ENCODE measurements at places on chromosomes 2 and 18.

GRCh38 chr18:27604583-27604982 is 419.5 kb upstream of the CHST9 start:
- no peak for DNase-seq

- DNase-seq = no peak
Observed at GRCh38 chr18:12463191-12463590, 55.5 kb downstream of the PRELID3A start.

GRCh38 chr2:129006135-129006886 is 687.6 kb upstream of the HS6ST1 start:
- no peak for DNase-seq

DNA sequence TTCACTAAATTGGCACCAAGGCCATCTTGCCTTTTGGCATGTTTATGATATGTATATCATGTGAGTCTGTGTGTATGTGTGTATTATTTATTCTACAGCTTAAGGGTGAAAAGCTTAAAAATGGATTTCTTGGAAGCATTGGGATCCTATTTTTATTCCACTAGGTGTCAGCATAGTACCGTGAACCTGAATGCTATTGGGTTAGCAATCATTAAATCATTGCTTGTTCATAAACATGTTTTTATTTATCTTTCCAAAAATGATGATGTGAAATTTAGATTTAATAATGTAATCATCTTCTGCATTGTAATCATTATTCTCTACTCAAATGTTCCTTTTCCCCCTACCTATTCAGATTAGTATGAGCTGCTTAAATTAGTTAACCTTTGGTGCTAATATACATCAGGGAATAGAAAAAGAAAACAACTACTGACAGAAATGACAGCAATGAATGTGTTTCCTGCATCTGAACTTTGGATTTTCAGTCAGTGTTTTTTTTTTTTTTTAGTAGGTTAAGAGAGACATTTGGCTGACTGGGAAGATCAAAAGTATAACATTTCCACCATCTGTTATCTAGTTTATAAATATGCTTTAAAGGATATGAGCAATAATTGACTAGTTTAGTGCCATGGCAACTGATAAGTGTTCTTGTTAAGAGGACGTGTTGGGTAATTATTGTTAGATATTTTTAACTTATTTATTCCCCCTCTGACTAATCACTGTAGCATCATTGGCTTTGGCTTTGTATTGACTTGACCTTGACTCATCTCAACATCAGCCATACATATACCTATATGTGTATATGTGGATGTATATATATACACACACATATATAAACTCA is 14.1 kb upstream of the ZSWIM2 start:
- DNase-seq = no peak

- DNase-seq = no peak
Observed at GRCh38 chr2:143501106-143501676, 372.0 kb downstream of the ARHGAP15 start.

- DNase-seq = no peak
Observed at GRCh38 chr18:13392899-13393298, 174.3 kb downstream of the LDLRAD4 start.

GRCh38 chr2:129923265-129924091 is 56.0 kb upstream of the RAB6C start:
- no peak for DNase-seq

- no peak for DNase-seq
Observed at GRCh38 chr2:86372641-86373502, 35.4 kb upstream of the REEP1 start.

GRCh38 chr2:1553671-1554295 is 140.5 kb downstream of the TPO start:
- DNase-seq = no peak

DNA sequence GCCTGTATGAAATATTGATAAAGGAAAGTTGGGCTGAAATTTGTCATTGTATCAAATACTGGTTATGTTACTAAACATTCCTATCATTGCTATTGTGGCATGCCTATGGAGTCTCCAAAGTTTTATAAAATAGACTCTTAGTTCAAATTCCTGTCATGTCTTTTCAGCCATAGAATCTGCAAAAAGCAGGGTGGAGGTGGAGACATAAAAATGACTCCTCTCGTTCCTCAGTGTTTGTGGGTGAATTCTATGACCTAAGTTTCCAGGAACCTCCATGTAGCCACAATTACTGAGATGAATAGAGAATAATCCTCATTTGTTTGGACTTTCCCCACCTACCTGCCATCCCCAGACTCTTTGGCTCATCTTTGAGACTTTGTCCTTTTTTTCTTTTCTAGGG is 326.3 kb upstream of the ETAA1 start:
- DNase-seq = no peak

DNA sequence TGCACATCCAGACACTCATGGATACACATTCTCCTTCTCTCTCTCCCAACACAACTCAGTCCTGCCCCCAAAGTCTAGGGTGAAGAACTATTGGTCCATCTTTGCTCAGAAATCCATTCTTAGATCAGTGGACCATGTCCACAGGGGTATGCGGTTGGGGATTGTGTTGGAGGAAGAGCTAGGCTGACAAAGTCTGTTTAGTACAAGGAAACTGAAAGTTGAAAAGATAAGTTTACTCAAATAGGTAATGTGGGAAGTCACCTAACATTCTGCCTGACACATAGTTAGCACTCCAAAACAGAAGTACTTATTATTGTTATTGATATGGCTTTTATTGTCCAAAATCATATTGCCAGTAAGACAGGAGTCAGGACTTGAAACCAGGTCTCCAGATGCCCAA is 55.9 kb downstream of the ALK start:
- DNase-seq = no peak

DNA sequence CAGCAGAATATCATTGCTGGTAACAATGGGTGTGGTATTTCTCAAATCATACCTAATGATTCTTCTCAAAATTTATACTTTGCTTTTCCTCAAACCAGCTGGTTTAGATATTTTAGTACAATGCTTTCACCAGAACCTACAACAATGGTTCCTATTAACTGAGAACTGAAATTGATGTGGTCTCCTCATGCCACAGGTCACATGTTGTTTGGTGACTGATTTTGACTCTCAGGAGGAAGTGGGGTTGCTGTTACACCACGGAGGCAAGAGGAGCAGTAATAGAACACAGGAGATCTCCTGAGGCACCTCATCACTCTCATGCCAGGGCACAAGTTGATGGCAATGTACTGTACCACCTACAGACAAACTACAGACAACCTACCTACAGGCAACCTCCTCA is 3.0 kb upstream of the CEP68 start:
- no peak for DNase-seq

DNA sequence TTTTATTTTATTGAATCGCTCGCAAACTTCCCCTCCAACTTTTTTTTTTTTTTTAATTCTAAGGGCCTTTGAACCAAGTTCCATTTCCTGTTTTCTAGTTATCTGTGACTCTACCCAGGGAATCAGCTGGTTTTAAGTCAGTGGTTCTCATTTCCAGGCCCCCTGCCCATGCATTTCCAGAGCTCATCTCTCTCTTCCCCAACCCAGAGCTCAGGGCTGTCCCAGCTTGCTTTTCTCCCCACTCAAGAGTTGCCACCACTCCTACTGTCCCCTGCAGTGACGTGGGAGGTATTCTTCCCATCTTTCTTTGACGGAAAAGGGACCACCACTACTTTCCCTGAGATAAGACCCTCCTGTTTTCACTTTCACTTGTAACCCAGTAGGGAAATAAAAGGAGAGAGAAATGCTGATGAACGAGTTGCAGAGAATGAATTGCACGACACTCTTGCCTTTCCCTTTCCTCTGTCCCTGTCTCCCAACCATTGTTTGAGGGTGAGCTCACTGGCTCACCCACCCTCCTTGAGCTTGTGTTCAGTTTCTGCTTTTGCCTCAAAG is 42.1 kb downstream of the TET3 start:
- no peak for DNase-seq

- no peak for DNase-seq
Observed at GRCh38 chr18:8091035-8091434, 518.2 kb upstream of the RAB12 start.

DNA sequence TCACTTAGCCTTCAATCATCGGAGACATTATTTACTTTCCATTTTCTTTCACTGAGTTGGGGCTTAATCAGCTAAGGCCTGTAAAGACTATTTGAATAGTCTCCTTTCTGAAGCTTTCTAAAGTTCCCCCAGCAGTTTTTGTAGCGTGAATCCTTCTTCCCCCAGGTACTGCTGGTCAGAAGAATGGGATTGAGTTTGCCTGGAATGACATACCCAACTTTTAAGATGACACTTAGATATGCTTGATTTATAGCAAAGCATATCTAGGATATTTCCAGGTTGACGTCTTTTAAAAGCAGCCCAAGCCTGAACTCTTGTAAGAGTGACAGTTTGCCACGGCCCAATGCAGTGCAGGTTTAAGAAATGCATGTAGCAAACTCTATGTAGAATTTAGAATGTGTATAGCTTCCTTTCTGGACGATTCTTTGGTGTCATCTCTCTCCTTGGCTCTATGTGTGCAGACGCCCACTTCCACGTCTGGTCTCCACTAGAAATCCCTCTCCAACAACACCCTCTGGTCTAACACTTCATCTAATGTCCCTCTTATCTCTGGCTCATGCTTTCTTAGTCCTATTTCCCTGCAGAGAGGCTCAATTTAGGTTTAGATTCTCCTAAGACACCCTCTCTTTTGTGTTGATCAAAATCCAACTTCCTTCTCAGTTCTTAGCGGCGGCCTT is 175.0 kb upstream of the CYRIA start:
- DNase-seq = no peak

- no peak for DNase-seq
Observed at GRCh38 chr2:12044857-12045256, 298.4 kb downstream of the LPIN1 start.

- no peak for DNase-seq
Observed at GRCh38 chr2:61196671-61197070, 34.7 kb downstream of the C2orf74 start.

DNA sequence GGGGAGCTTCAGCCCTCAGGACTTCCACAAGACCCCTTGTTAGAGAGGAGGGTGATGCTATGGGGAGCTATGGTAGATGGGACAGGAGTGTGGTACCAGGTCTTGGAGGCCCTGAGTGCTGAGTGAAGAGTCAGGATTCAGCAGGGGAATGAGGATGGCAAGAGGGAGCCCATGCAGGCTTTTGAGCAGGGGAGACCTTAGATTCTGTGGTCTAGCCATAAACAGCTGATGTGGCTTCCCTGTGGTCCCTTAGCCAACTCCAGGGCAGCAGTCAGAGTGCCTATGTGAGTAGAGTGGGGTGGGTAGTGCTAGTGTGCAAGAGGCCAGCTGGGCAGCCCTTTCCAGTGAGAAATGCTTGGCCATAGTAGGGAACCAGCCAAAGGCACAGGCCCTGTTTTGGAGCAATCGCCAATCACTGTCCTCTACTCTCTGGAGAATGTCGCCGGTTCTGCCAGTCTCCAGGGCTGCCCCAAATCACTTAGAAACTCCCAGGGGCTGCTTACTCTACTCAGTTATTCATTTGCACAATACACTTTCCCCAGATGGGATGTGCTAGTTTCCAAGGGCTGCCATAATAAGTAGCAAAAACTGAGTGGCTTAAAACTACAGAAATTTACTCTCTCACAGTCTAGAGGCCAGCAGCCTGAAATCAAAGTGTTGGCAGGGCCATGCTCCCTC is 310.5 kb downstream of the SMAD2 start:
- DNase-seq = no peak

DNA sequence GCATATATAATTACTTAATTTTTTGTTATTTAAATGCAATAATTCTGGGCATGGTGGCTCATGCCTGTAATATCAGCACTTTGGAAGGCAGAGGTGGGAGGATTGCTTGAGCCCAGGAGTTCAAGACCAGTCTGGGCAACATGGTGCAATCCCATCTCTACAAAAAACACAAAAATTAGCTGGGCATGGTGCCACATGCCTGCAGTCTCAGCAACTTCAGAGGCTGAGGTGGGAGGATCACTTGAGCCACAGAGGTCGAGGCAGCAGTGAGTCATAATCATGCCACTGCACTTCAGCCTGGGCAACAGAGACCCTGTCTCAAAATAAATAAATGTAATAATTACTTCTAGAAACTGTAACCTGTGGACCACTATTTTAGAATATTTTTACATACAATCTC is 21.5 kb upstream of the TMEM87B start:
- DNase-seq = no peak

GRCh38 chr2:106269591-106270291 is 75.6 kb upstream of the UXS1 start:
- peak; percentile 26 for DNase-seq

DNA sequence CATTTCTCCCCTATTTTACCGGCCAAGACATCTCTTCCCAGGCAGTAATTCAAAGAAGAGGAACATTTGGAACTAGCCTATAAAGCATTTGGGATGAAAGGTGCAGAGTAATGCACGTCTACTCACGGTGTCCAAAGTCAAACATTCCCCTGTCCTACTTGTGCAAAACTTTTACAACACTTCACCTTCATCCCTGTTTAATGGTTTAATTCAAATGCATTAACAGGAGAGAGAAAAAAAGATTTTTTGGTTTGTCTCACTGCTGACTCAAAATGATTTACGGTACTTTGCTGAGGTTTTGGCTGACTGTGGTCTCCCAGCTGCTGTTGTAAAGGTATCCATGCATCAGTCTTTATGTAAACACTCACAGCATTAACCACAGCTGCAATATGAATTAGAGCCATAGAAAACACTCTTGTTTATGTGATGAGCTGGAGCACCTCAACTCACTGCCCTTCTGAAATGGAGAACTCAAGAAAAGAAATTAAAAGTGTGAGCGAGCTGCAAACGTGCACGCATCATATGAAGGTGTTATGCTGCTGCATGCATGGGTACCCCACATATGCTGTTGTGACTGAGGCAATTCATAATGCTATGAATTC is 220.5 kb downstream of the PIEZO2 start:
- DNase-seq = no peak

DNA sequence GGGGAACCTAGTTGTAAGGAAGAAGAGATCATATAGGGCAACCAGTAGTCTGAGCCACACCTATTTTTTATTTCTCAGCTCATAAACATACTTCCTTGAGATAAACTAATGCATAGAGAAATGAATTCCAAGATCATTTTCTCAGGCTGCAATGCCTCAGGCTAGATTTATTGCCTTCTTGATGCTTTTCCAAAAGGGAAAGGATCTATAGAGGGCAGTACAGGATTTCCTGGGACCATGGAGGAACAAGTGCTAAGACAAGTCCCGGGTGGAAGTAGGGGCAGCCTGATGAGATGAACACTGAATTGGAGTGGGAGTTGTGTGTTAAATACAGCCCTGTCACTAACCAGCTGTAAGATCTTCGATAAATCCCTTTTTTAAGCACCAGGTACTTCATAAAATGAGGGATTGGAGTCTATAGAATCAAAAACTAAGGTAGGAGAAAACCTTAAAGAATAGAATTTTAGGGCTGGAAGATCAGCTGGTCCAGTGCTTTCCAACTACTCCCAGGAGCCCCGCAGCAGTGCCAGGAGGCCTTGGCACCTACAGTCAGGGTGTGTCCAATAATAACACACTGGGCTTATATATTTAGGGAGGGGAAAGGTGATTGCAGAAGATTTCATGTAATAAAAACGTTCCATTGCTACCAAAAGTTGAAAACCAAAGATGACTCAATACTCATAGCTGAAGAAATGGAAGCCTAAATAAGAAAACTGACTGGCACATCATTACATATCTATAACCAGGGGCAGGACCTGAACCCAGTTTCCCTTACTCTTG is 58.1 kb downstream of the SERTAD2 start:
- no peak for DNase-seq
